ENCODE measurements at places on chromosomes 7 and 10.

- DNase-seq, result peak; percentile 39
Observed at GRCh38 chr7:29189743-29190201, 4.8 kb upstream of the CHN2 start.

DNA sequence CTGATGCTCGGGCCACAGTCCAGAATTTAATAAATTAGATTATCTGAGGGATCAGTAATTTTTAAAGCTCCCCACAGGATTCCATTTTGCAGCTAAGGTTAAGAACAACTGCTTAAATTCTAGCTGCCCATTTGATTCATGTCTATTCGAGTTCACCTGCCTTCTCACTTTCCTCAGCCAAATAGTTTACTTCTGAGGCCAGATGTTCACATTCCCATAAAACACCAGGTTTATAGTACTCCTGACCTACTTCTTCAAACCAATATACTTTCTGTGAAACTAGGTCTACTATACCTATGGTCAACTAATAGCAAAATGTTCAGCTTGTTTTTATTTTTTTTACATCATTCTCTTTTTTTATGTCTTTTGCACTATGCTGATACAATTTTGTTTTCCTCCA lies 86.3 kb downstream of the GPR158 start:
- DNase-seq, result no peak

DNA sequence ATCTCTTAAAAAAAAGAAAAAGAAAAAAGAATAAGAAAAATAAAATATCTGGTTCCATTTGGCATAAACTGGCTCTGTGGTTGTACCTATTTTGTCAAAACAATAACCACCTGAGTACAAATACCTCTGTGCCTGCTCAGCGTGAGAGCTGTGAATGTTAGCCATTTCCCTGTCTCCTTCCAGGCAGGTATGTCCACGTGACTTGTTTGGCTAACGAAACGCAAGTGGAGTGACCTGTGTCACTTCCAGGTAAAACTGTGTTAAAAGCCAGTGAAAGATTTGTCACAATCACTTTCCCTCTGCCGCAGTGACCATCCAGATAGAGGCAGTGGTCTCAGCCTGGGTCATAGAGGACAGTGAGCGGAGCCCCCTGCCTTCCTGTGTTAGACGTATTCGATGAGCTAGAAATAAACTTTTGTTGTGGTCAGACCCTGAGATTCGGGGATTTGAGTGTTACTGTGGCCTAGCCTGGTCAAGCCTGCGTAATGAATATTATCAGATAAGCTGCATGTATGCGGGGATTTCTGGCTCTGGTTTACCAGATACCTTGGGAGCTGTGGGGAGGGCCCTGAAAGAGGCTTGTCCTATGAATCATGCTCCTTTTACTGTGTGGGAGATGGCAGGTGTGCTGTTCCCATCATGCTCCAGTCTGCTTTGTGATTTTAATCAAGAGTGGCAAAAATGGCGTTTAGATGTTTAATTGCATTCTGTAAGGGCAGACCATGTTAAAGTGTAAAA lies 3.8 kb downstream of the PTER start:
- DNase-seq, result no peak

- DNase-seq, result no peak
Observed at GRCh38 chr10:117476716-117477115, 65.8 kb upstream of the EMX2 start.

DNA sequence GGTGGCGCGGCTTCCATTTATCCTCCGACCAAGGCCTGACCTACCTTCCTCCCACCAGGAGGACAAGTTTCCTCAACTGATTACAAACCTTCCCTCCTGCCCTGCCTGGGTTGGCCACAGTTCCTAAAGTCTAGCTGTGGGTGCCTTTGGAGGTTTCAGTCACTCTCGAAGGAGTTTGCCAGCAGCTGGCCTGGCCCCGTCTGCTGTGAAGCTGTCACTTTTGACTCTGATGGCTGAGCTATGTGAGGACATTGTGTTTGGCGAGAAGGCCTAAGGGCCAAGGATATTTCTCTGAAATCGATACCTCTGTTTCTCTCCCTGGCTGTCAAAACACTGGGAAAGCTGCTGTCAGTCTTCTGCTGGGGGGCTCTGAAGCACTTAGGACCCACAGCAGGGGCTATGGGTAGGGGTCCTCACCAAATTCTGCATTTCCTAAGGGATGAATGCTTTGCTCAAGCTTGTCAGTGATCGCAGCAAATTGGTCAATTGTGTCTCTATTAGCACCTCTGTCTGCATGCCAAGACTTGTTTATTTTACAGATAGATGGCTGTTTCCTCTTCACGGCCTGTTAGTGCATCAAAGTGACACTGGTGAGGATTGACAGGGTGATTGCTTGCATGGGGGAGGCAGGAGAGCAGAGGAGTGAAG lies 31.9 kb upstream of the SAMD8 start:
- DNase-seq, result no peak
